ENCODE measurements at places on chromosomes 3 and 15.

GRCh38 chr3:104279617-104280016 lies 1087.1 kb upstream of the ALCAM start:
- DNase-seq: no peak

GRCh38 chr3:32945136-32945535 lies 6.3 kb upstream of the CCR4 start:
- no peak for DNase-seq

GRCh38 chr15:85174521-85174920 lies 192.9 kb downstream of the PDE8A start:
- no peak for DNase-seq

DNA sequence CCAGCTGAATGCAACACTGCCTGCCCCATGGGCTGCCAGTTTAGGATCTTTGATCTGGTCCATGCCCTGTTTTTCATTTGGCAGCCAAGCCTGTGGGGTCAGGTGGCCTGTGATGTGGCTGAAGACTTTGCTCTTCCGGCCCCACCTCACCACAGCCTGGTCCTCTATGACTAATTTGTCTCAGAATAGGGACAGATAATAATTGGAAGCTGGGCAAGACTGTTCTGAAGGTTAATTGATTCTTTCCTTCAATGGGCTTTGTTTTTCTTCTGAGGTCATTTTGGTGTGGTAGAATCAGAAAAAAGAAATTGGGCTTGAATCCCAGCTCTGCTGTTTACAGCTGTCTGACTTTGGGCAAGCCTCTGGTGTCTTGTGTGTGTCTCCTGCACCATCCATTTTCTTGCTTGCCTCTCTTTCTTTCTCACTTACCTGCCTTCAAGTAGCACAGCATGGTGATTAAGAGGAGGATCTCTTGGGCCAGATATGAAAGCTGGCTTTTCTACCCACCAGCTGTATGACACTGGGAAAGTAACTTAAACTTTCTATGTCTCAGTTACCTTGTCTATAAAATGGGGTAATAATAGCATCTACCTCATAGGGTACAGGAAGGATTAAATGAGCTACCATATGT lies 24.2 kb downstream of the ABHD2 start:
- DNase-seq: no peak

DNA sequence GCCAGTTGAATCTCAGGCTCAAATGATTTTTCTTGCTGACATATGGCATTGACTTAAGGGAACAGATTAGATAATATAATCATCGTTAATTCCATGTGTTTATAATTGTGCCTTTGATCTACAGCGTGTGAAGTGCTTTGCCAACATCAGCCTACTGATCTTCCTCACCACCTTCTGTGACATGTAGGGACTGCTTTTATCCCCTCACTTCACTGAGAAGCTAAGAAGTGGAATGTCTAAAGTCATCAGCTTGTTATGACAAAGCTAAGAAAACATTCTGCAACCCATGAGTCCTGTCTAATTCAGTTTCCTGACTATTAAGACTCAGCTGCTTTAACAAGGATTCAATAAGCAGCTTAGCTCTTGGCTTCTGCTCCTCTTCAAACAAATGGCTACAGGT lies 106.0 kb downstream of the MYH15 start:
- DNase-seq: no peak

DNA sequence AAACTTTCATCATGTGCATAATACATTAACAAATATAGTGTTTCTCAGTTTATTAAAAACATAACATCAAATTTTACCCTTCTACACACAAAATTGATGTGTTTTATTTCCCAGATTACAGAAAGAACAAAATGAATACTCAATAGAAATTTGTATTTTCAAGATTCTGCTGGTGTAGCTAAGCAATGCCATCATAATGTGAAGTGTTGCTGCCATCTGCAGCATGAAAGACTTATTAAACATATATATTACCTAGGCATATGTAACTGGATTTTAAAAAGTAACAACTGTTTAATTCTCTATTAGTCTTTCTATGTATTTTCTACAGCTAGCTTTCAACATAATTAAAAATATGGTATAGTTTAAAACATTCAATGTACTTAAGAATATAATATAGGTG lies 27.5 kb downstream of the PLSCR5 start:
- DNase-seq: no peak

DNA sequence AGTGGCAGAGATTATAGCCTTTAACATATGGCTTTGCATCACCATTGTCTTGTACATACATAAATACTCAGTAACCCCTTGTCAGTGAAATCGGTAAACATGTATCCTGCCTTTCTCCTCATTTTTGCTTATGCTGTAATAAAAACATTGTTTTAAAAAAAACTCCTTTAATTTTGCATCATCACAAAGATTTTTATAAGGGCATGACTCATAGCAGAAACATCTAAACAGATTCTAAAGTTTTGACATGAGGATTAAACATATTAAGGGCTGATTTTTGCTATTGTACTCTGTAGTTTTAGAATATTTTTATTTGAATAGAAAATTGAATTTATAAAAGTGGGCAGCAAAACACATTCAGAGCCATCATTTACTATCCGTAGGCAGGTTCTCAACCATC lies 275.9 kb downstream of the ZIC4 start:
- no peak for DNase-seq

DNA sequence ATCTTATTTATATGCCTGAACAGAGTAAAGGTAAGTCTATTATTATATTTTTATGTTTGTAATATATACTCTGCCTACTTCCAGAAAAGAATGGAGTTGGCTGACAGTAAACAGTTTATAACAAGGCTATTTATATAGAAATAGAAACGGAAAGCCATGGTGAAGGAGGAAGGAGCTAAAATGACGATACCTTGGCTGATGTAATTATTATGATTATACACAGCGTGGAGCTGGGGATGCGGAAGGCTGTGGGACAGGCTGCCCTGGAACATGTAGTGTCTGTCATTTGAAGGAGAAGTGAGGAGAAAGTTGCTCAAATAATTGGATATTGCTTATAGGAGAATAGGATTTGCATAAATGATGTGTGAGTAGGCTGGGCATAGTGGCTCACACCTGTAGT lies 37.8 kb downstream of the CEMIP start:
- no peak for DNase-seq

GRCh38 chr3:131608741-131609140 lies 106.0 kb upstream of the MRPL3 start:
- no peak for DNase-seq
